ENCODE measurements at places on chromosomes 12 and 14.

GRCh38 chr12:40825156-40825555 is 132.9 kb downstream of the CNTN1 start:
- DNase-seq = no peak

- no peak for DNase-seq
Observed at GRCh38 chr12:79452906-79453305, 237.9 kb downstream of the PAWR start.

DNA sequence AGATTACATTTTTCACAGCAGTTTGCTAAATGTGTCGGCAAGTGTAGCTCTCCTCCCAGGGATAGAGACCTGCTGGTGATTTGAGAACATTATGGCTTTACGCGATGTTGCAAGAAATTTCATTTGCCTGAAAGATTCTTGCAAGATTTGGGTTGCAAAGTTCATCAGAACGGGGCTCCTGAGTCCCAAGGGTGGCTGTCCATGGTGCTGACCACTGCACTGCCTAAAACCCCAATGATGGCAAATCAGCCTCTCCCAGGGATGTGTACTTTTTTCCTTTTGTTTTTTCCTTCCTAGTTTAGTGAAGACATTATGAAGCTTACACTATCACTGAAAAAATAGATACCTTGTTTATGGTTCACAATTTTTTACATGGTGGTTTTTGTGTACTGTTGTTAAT is 85.4 kb downstream of the WSCD2 start:
- DNase-seq = no peak

DNA sequence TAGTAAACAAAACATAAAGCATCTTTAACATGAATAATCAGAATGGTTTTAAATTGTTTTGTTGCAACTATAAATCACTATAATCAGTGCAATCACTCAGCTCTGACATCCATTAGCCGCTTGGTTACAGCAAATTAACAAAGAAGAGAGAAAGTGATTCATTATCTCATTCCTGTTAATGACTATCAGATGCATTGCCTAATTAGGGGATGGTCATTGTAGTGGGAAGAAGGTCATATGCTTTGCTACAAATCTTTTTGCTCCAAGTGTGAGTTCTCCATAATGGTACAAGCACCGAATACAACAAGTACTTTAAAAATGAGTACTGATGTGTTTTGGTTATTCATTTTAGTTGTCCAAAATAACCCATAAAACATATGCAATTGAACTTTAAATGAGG is 272.0 kb downstream of the AKAP6 start:
- DNase-seq = no peak

DNA sequence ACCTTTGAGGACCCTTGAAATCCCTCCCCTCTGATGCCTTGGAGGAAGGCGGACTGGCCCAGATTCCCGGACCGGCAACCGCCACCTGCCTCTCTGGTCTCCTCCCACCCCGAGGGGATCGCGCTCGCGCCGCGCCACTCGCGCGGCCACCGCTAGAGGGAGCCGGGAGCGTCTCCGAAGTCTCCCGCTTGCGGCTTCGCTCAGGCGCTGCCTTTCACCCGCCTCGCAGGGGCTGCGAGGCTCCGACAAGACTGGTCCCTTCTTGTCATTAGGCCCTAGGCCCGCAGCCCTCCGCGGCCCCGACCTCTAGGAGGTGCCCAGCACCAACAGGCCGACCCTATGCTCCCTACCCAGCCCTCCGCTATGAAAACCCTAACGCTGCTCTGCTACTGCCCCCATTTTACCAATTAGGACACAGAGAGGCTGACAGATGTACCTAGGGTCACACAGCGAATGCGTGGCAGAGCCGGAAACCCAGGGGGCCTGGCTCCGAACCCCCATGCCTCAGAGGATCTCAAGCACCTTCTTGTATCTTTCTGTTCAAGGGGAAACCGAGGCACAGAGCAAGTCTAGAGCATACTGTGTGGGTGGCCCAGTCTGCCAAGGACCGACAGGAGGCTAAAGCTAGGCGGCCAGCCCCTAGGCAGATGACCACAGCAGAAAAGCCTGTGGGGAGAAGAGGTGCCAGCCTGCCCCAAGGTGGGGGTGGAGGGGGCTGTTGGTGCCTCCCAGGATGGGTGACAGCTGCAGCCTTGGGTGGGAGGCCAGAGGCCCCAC is 21.4 kb upstream of the VSX2 start:
- DNase-seq = peak; percentile 58

DNA sequence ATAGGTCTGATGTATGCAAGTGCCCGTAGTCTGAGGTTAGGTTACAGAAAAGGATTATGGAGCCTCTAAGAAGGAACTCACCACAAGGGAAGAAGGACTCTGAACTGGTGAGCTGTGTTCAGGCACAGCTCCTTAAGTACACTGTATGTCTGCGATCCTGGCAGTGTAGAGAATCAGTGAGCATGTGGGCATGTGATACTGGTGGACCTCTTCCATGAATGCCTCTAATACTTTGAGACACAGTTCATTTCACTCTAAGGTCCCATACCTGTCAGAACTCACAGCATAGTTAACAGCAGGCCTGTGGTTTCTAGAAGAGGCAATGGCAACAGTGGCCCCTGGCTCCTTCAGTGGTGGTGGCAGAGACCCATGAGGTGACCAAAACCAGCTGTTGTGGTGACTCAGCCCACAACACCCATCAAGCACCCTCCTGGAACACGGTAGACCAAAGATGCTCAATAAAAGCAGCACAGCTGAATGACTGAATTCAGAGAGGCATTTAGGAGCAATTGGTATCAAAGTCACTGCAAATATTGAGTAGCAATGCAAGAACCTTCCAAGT is 6.9 kb upstream of the OR6J1 start:
- DNase-seq = no peak

- DNase-seq = peak; percentile 35
Observed at GRCh38 chr12:94640134-94640928, 10.0 kb downstream of the TMCC3 start.
